ENCODE measurements at places on chromosomes 1 and 21. TPM values are rescaled to one million over a fixed set of nuclear protein-coding genes. Genes with fewer than 3 reads are reported as not detected.

The ARHGAP30 gene
- polyA plus RNA-seq = not detected

The MATN1 gene
- polyA plus RNA-seq = not detected

The SH3D21 gene
- polyA plus RNA-seq = 1.1 TPM

The OPRD1 gene
- not detected for polyA plus RNA-seq

The PTPRF gene
- 39.5 TPM for polyA plus RNA-seq

The TFF3 gene
- polyA plus RNA-seq = not detected

The OR2T29 gene
- polyA plus RNA-seq = not detected

The ATP1A2 gene
- 0.44 TPM for polyA plus RNA-seq

The RGSL1 gene
- polyA plus RNA-seq = not detected

The C1orf53 gene
- 4.6 TPM for polyA plus RNA-seq

The MARK1 gene
- polyA plus RNA-seq = 1.1 TPM

The AGT gene
- polyA plus RNA-seq = 0.38 TPM

The SFT2D2 gene
- 36.2 TPM for polyA plus RNA-seq

DNA sequence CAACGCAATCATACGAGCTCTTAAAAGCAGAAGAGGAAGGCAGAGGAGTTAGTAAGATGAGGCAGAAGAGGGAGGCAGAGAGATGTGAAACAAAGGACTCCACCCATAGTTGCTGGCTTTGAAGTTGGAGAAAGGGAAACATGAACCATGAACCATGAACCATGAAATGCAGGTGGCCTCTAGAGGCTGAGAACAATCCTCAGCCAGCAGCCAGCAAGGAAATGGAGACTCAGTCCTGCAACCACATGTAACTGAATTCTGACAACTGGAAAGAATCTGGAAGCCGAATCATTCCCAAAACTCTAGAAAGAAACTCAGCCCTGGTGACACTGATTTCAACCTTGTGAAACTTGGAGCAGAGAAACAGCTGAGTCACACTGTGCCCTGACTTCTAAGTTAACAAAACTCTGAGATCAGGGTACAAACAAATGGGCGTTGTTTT, 10.1 kb downstream of the DIPK1A start:
- peak; percentile 83 for DNase-seq

GRCh38 chr1:234756066-234756774, 146.2 kb upstream of the IRF2BP2 start:
- DNase-seq = peak; percentile 77

DNA sequence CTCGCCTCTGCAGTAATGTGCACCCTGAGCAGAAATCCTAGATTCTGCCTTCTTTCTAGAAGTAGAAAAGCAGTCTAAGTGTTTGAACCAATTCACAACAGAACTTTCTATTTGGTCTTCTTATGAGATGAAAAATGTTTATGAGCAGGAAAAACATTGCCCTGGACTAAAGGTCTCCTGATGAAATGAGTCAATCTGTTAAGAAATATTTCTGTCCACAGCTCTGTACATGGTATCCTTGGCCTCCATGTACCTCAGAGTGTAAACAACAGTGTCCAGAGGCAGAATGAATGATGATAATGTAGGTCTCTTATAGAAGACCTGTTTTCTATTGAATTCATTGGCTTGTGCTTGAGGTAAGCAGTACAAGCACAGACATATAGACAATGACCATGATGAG, 6.2 kb upstream of the APCS start:
- no peak for DNase-seq

DNA sequence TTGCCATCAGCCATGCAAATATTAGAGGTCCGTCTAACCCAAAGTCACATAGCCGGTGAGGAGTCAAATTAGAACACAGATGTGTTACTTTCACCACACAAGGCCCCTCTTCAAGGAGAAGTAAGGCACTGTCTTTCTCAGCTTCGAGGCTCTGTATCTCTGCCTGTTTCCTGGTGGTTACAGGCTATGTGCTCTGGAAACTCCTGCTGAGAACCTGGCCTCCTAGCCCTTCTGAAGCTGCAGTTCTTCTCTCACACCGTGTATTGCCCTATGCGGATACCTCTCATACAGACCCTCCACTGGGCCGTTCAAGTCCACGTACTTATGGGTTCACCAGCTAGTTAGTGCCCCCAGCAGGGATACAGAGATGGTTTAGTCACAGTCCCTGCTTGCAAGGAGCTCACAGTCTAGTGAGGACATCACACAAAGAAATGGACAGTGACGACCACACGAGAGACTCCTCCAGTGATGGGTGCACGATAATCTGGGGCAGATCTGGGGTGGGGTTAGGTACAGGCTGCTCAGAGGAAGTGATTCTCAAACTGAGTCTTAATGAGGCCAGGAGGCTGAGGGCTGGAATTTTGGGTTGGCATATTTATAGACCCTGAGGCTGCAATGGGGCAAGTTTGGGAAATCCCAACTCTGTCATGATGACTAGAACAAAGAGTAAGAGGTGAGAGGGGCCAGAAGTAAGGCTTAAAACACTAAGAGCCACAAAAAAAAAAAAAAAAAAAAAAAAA, 22.8 kb upstream of the ELOA start:
- DNase-seq = no peak

GRCh38 chr1:35931446-35932157, 697 bp downstream of the AGO3 start:
- DNase-seq = no peak

- DNase-seq = no peak
These were observed 31.9 kb downstream of the KIF14 start for GRCh38 chr1:200588698-200589097.

- no peak for DNase-seq
These were observed 21.4 kb downstream of the AIM2 start for GRCh38 chr1:159055181-159055641.

GRCh38 chr21:31607791-31608190, 51.7 kb upstream of the SOD1 start:
- DNase-seq = no peak

- DNase-seq = peak; percentile 12
These were observed 2.6 kb downstream of the RIMS3 start for GRCh38 chr1:40662864-40663263.

DNA sequence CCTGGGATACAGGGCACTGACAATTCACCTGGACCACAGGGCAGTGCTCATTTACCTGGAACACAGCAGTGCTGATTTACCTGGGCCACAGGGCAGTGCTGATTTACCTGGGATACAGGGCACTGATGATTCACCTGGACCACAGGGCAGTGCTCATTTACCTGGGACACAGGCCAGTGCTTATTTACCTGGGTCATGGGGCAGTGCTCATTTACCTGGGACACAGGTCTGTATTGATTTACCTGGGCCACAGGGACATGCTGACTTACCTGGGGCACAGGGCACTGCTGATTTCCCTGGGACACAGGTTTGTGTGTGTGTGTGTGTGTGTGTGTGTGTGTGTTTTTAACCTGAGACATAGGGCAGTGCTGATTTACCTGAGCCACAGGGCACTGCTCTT, 261.7 kb downstream of the MATN1 start:
- no peak for DNase-seq

- no peak for DNase-seq
These were observed 735 bp upstream of the EFNA3 start for GRCh38 chr1:155077758-155078445.

DNA sequence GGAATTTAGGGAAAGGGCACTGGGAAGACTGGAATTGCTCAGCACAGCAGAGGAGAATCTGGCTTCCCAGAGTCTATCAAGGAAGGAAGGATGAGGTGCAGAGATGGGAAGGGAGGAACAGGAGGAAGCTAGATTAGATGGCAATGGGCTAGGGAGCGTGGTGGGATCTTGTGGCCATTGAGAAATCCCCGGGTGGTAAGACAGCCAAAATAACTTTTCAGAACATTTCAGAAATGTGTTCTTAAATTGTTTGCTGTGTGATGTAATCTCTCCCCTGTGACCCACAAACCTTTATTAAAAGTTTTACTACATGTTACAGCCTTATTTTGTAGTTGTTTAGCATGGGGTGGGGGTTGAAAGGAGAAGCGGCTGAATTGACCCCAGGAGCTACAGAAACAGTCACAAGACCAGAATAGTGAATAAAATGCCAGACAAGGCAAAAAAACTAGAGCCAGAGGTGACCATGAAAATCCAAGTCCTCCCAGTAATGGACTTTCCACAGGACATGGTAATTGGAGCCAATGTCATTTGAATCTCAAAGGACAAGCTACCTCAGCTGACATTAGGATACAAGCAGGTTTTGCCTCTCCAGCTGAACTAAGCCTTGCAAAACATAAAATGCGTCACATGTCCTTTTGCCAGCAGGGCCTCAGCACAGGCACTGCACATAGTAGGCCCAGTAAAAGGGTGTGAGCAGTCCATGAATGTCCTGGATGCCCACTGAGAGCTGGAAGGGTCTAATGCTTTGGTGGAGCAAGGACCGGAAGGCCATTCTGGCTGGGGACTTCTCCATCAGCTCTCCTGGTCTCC, 980 bp upstream of the AHCYL1 start:
- no peak for DNase-seq

DNA sequence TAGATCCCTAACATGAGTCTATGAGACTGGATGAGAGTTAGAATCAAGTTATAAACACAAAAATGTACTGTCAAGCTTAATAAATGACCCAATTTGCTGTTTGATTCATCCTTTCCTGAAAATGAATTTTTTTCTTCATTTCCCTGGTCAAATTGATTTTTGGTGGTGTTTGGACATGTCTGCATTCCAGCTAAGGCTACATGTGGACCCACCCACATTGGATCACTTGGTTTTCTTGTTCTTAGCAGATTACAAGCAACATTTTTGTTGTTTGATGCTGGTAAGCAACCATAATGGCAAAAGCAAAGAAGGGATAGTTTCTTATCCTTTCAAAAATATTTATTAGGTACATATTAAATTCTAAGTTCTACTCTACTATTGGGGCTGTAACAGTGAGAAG, 181.1 kb downstream of the NEK7 start:
- no peak for DNase-seq

DNA sequence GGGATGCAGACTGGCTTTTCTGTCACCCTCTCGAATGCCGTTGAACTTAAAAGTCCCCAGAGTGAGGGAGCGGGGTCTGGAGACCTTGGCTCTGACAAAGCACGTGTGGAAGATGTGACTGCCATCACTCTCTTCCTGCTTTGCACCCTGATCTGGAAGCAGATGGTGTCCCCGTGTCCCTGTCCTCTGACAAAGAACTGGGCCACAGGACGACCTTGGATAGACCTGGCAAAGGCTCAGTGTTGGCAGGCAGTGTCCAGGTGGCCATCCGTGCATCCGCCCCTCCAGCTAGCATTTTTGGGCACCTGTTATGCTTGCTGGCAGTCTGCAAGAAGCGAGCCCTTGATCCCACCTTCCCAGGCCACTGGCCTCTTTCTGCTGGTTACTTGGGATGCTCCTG, 27.4 kb downstream of the ARHGEF10L start:
- no peak for DNase-seq

GRCh38 chr1:165717918-165718515, 19.7 kb upstream of the ALDH9A1 start:
- peak; percentile 78 for DNase-seq

- no peak for DNase-seq
These were observed 20.4 kb upstream of the GPR88 start for GRCh38 chr1:100517515-100517914.

GRCh38 chr1:73907051-73907450, 290.9 kb downstream of the LRRIQ3 start:
- DNase-seq = no peak

GRCh38 chr1:152495066-152495675, 15.4 kb upstream of the LCE5A start:
- DNase-seq = no peak
